ENCODE measurements at places on chromosomes 1 and 21.

- DNase-seq: no peak
These were observed 340.2 kb upstream of the NR5A2 start for GRCh38 chr1:199687321-199687720.

- peak; percentile 16 for DNase-seq
These were observed 27.9 kb downstream of the DIP2A start for GRCh38 chr21:46486481-46487126.

DNA sequence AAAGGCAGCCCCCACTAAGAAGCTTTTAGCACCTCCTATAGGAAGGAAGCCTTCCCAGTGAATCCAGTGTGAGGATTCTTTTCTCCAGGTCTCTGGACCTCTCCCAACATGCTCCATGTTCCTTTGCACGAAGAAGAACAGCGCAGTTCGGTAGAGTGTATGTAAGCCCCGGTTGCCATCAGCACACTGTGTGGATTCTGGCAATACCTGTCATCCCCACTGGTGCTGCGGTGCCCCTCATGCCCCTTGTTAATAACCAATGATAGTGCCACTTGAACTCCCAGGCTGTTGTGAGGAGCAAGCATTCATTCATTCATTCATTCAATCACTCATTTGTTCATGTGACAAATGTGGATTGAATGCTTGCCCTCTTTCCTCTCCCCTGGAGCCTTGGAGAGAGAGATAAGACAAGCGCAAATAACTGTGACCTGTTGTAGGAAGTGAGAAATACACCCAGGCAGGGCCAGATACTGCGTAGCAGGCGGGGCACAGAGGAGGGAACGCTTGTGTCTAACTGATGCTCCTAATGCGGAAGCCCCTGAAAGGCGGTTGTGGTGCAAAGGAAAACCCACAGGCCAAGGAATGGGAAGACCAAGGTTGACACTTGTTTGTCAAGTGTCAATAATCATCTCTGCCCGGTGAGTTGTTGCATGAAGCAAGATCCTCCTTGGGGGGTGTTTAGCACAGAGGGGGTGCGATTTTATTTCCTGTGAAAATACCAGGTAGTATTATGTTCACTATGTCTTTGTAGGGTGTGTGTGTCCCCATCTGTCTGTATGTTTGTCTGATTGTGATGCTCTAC, 9.8 kb downstream of the LGR6 start:
- no peak for DNase-seq

- no peak for DNase-seq
These were observed 33.5 kb upstream of the CLDN14 start for GRCh38 chr21:36513430-36513829.

DNA sequence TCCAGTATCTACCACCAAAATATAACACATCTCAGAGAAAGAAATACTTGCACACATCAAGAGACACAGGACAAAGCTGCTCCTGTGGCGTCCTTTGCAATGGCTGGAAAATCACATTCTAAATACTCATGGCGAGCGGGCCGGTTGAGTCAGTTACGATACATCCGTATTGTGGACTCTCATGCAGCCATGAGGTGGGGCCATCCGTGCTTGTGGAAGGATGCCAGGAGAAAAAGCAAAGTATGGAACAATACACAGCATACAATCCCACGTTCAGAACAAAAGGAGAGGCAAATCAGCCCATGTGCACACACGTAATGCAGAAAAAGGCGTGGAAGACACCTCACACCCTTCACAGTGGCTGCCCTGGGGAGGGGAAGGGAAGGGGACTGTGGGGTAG, 13.1 kb downstream of the ATP13A2 start:
- no peak for DNase-seq

DNA sequence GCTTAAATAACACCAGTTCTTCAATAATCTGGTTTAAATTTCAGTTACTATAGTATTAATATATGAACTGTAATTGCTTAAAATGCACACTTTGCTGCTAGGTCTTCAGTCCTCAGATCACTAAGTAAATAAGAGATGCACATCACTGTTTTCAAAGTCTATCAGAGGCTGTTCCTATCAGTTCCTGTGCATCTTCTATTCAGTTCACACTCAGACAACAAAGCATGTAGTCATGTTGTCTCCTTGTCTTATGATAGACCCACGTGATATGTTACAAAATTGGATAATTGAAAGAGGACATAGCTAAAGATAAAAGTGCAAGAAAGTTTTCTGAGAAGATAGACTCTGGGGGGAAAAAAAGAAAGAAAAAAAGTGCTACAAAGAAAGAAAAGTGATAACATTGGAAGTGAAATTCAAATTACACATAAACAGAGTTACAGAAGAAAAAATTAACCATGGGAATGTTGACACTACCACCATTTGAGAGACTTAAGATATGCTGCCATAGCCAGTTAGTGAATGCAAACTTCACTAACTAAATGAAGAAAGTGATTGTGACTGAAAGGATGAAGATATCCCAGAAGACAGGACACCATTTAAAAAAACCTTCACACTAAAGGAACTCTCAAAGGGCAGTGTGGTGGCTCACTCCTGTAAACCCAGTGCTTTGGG, 33.9 kb upstream of the TSNAX start:
- DNase-seq: no peak

GRCh38 chr1:12342401-12343003, 112.7 kb downstream of the VPS13D start:
- no peak for DNase-seq

- no peak for DNase-seq
These were observed 122.7 kb downstream of the LMO4 start for GRCh38 chr1:87451229-87451920.

GRCh38 chr1:60227601-60228000, 154.0 kb upstream of the C1orf87 start:
- DNase-seq: no peak
